ENCODE measurements at places on chromosomes 5 and 9.

GRCh38 chr9:84294241-84294950 is 46.2 kb downstream of the SLC28A3 start:
- DNase-seq = peak; percentile 44

DNA sequence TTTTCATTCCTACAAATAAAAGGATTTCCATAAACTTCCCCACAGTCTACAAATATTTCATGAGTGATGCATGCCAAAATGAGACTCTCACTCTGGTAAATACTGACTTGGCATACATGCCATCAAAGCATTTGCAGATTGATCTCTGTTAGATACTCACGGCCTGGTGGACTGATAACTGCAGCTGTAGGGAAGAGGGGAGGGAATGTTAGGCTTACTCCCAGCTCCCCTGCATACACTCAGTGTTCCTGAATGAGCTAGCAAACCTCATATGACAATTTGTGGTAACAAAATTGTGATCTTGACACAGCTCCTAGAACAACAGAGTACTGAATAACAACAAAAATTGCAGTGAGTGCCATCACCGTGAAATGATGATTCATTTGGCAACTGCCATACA is 435.3 kb downstream of the NR2F1-AS1 start:
- DNase-seq = no peak

GRCh38 chr9:134629586-134630392 is 11.8 kb upstream of the COL5A1 start:
- no peak for DNase-seq

- DNase-seq = no peak
These were observed 65.7 kb downstream of the SIL1 start for GRCh38 chr5:139132515-139132914.

DNA sequence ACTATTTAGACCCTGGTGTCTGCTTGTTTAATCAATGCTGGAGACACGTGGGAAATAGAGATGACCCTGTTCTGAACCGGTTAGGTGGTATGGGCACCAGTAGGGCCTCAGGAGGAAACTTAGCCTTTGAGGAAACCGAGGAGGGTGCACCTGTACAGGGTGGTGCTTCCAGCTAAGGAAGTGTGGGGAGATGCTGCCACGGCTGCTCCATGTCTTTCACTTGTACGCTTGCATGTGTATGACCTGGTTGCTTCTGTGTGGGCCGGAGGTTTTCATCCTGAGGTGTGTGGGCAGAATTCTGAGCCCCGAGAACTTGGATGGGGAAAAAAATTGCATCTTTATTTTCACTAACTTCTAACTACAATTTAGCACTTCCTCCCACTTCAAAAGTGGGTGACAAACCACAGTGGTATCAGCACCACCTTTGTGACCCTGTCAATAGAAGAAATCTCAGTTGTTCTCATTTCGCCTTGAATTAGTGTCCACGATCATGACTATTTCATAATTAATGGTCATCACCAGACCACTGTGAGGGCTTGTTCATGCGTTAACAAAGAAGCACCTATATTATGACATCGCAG is 99.8 kb upstream of the SPATA31C2 start:
- DNase-seq = no peak

DNA sequence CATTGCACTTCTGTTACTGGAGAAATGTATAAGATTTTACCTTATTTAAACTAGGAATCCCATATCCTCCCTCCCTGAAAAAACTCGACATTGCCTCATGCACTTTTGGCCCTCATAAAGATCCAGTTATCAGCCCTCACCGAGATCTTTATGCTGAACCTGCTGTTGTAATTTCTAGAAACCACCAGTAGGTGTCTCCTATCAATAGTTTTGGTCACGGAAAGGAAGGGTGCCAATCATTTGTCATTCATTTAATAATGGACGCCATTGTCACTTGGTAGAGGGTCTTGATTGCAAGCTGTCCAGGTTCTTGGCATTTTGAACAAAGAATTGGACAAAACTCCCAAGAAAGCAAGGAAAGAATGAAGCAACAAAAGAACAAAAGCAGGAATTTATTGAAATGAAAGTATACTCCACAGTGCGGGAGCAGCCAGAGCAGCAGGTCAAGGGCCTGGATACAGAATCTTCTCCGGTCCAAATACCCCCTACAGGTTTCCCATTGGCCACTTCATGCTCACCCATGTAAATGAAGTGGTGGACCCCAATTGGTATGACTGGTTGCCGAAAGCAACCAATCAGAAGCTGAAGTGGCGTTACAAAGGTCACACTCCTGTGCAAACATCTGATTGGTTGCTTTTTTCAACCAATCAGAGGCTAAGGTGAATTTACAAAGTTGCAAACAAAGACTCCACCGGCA is 524.3 kb downstream of the PSAT1 start:
- peak; percentile 35 for DNase-seq

DNA sequence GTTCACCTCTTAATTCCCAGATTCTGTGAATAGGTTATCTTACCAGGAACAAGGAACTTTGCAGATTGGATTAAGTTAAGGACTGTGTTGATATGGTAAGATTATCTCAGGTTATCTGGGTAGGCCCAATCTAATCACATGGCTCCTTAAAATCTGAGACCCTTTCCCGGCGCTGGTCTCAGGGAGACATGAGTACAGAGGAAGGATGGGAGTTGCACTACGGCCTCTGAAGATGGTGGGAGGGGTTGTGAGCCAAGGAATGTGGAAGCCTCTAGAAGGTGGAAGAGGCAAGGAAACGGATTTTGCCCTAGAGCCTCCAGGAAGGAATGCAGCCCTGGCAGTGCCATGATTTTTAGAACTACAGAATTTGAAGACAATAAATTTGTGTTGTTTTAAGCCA is 95.1 kb downstream of the AK8 start:
- no peak for DNase-seq

GRCh38 chr9:83281306-83282255 is 218.6 kb upstream of the RASEF start:
- DNase-seq = no peak
